ENCODE measurements at places on chromosomes 4 and X.

DNA sequence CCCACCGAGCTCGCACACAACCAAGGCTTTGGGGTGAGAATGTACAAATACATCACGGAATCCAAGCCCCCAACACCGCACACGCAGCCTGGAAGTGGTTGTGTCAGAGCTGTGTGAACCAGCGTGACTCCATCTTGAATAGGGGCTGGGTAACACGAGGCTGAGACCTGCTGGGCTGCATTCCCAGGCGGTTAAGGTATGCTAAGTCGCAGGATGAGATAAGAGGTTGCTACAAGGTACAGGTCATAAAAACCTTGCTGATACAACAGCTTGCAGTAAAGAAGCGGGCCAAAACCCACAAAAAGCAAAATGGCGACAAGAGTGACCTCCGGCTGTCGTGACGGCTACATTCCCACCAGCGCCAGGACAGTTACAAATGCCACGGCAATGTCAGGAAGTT, 258.4 kb downstream of the DHRSX start:
- no peak for DNase-seq

GRCh38 chr4:120018786-120019185, 47.9 kb downstream of the MAD2L1 start:
- DNase-seq: no peak

DNA sequence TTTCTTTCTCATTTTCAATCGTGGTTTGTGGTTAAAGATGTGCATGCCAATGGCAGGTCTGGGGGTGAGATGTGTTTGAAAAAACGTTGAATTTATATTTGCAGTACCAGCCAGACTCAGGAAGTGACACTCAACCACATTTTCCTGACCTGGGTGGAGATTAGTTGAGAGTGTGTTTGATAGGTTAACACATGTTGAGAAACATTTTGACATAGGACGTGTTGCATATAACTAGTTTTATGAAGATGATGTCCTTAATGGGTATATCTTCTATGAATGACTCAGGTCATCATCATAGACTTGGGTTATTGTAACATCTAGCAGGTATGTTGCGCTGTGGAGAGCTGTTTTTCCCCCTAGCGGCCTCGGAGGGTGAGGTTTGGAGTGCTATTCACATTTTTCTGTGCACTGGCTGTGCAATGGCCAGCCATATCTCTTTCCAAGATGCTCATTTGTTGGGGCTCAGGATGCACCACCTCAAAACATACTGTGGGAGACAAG, 21.7 kb upstream of the CD38 start:
- DNase-seq: peak; percentile 61

DNA sequence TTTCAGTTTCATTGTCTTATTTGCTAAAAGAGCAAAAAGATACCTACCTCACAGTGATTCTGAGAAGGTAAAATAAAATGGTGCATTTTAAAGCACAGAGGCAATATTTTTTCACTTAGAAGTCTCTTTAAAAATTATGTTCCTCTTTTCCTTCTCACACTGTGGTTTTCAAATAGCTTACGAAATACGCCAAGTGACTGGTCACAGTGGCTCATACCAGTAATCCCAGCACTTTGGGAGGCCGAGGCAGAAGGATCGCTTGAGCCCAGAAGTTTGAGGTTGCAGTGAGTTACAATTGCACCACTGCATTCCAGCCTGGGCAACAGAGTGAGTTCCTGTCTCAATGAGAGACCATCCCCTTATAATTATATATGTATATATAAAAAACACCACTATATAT, 372.6 kb downstream of the FBXO8 start:
- DNase-seq: no peak

GRCh38 chrX:21639775-21640174, 18.4 kb downstream of the KLHL34 start:
- DNase-seq: no peak

GRCh38 chr4:25856756-25857155, 6.0 kb downstream of the SEL1L3 start:
- DNase-seq: no peak

- no peak for DNase-seq
Observed at GRCh38 chrX:9141496-9141895, 107.6 kb upstream of the FAM9B start.

DNA sequence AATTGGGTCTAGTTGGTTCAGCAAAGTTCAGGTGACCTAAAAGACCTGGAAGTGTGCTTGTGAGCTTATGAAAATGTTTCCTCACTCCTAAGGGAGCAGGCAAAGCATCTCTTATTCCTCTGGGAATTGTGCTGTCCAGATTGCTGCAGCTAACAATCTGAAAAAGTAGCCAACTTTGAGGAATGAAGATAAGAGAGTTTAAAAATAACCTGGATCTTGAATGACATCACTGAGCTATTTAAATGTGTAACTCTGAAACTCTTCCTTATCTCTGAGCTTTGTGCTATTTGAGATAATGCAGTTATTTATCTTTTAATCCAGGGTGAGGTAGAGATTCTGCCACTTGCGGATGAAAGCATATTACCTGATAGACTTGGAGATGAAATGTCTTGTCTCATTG, 384.8 kb downstream of the PPP4R3C start:
- no peak for DNase-seq

GRCh38 chr4:14583752-14584151, 418.5 kb upstream of the CPEB2 start:
- no peak for DNase-seq

GRCh38 chr4:126762663-126763247, 870.0 kb upstream of the INTU start:
- DNase-seq: no peak

DNA sequence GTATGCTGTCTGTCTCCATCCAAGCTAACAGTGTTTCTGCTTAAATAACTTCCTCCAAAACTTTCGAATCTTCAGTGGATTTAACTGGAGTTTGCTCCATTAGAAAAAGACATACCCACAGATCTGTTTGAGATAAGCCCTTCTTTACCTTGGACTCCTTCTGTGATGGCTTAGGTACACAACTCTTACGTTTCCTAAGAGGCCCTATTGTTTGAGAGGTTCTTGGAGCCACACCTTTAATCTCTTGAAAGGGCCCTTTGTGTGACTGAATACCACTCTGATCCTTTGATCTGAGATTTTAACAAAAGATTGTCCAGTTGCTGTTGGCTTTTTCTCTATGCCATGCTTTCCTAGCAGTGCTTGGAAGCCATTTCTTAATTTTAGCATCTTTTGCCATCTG, 92.5 kb downstream of the AKAP4 start:
- DNase-seq: no peak

DNA sequence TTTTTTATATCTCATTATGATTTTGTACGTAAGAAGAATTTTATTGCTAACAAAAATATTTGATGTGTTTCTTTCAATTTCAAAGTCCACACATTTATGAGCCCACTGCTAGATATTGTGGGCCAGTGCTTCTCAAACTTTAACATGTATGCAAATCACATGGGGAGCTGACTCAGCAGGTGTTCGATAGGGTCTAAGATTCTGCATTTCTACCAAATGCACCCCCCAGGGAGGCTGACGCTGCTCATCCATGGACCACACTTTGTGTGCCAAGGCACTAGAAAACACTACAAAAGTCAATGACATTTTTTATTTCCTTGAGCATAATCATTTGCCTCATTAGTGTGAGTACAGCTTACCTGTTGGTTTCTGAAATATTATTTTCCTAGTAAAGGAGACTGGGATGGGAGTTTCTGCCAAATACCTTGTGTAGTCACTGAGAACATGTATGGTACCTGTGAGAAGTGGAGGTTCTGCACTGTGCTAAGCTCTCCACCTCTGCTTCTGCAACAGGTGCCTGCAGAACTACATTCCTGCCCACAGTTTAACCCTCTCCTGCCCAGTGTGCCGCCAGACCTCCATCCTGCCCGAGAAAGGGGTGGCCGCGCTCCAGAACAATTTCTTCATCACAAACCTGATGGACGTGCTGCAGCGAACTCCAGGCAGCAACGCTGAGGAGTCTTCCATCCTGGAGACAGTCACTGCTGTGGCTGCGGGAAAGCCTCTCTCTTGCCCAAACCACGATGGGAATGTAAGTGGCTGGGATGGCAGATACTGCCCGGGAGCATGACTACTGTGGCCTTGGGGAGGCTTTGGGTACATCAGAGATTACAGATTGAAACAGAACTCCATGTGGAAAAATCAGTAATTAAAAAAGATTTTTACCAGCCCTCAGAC, 68.9 kb upstream of the MND1 start:
- DNase-seq: no peak

DNA sequence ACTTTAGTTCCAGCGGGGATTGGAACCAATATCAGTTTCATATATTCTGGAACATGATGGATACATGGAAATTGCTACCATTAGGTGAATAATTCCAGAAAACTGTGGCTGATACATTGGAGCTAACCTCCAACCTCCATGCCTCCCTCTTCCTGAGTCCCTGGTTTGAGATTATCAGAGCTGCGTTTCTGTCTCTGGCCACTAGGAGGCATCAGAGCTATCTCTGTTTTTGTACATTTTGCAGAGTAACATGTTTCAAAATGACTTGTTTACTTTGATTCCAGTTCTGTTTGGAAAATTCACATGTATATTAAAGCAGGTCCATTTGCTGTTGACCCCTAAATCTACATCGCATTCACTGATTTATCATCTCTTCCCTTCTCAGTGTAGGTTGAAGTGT, 2.4 kb upstream of the RAB40AL start:
- no peak for DNase-seq

DNA sequence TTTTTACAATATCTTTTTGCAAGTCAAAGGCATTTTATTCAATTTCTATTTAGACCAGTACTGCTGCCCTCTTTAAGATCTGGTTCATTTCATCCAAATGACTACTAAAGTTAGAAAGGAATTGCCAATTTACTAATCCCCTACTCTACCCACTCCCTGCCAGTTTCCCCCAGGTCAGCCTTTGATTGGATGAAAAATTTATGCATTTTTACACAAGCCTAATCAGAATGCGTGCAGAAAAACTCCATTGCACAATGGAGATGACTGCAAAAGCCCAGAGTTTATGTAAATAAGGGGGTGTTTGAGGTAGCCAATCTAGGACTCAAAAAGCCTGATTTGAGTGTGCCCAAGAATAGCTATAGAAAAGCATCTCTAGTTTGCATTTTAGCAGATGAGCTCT, 310.6 kb downstream of the PABPC4L start:
- DNase-seq: no peak

DNA sequence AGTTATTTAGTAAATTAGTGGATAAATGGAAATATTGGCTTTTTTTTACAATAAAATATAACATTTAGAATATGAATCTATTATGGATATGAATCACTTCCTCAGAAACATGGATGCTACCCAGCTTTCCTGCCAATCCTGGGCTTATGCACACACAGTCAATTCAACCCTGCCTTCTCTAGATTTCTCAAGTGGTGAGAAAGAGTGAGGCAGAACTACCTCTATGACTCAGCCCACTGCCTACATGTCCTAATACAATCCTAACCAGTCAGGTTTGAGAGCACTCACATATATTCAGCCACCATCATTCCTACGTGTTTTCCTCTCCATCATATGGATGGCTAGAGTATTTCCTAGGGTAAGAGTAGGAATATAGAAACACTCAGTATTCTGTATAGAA, 91.1 kb upstream of the ANKRD50 start:
- DNase-seq: no peak

- no peak for DNase-seq
Observed at GRCh38 chr4:173436149-173436579, 37.2 kb upstream of the SCRG1 start.

GRCh38 chrX:147875866-147876596, 35.7 kb upstream of the FMR1 start:
- no peak for DNase-seq

- DNase-seq: no peak
Observed at GRCh38 chrX:9301836-9302235, 163.0 kb upstream of the TBL1X start.

DNA sequence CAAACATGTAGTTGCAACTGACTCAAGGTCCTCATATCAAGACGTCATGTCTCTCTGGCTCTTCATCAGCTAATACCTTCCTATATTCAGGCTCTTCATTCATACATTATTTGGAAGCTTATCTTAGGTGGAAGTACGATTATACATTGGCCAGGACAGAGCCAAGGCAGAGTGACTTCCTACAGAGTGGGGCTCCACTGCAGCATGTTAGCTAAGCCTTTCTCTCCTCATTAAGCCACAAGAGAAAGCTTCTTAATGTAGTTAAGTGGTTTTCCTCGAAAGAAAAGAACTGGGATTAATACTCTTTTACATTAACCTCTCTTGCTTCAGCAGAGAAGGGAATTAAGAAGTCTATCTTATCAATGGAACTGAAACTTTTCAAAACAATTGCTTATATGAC, 15.0 kb downstream of the C4orf33 start:
- no peak for DNase-seq

GRCh38 chr4:186428481-186428880, 126.9 kb downstream of the MTNR1A start:
- DNase-seq: no peak

DNA sequence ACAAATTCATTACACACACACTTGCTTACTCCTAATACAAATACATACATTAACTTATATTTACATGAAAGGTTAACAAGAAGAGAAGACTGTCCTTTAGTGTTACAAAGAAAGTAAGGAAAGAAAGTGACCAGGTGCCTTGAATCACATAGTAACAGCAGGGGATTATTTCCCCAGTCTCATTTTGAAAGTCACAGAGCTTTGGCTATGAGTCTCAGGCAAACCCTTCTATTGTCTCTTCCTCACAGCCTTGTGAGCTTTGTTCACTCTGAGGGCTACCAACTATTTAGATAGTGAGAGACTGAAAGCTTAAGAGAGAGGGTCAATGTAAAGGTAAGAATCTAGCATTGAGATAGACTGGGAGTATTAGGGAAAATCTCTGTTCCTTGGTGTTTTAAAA, 161.6 kb downstream of the NPNT start:
- DNase-seq: no peak

DNA sequence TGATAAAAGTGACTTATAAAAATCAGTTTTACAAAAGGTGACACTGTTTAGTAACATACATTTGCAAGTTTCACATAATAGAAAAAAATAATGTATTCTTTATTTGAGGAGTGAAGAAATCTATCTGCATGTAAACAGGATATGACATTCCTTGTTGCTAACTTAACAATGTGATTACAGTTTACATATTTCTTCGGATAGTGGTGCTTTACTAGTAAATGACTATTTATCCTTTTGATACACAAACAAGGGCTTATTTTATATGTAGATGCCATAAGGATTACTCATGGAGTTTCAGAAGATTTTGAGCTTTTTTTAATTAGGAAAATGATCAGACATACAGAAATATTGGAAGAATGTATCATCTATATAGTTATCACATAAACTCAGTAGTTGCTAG, 126.5 kb downstream of the SLIT2 start:
- DNase-seq: no peak

DNA sequence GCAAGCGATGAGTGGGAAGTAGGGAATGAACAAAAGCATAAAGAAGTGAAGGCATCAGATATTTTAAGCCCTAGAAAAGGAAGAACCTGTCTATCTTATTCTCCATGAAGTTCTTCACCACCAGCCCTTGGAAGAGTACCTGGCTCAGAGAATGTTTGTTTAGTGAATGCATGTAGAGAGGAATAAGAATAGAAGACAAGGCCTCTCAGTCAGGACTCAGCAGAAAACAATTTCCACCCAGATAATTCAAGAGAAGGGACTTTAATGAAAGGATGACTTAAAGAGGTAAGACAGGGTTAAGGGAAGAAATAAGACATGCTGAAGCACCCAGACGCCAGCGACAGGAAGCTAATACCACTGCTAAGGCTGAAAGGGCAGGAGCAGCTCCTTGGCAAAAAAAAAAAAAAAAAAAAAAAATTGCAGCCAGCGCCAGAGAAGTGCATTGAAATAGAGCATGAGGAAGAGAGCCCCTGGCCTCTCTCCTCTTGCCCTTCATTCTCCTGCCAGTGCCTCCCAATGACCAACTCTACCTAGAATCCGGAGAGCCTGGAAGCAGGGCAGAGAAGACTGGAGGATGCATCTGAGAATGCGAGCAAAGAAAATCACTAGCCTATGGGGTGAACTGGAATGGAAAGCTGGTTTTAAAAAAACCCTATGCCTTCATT, 47.2 kb upstream of the RASGEF1B start:
- no peak for DNase-seq

Data from activated CD4-positive, CD25-positive, alpha-beta regulatory T cell treated with anti-CD3 and anti-CD28 coated beads, Interleukin-2, amount 50 U/mL, for 72 hours (primary cell).